ENCODE measurements at places on chromosomes 6 and 20. TPM values are rescaled to one million over a fixed set of nuclear protein-coding genes. Genes with fewer than 3 reads are reported as not detected.

Gene RNF182
- 14.1 TPM for polyA plus RNA-seq

Gene BTN1A1
- not detected for polyA plus RNA-seq

Gene SLC17A5
- 56.8 TPM for polyA plus RNA-seq

Gene VSTM2L
- polyA plus RNA-seq: 0.66 TPM

Gene LIN28B
- polyA plus RNA-seq: not detected
